ENCODE measurements at places on chromosomes 7 and 10.

DNA sequence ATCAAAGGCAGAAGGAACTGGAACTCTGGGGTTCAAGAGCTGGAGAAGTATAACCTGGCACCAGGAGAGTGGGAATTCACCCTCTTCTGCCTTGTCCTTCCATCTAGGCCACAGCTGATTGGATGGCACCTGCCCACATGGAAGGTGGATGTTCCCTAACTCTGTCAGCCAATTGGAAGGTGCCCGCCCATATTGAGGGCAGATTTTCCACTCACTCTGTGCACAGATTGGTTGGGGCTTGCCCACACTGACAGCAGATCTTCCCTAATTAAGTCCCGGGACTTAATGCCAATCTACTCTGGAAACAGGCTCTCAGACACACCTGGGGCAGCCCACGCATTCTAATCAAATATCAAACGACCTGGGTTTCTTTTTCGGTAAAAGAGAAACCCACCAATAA, 1142.3 kb upstream of the CELF2 start:
- DNase-seq, result no peak

- DNase-seq, result no peak
Observed at GRCh38 chr7:25859412-25860274, 292.4 kb upstream of the NFE2L3 start.

GRCh38 chr7:35866186-35866585, 65.3 kb downstream of the SEPTIN7 start:
- no peak for DNase-seq

- DNase-seq, result no peak
Observed at GRCh38 chr10:124614003-124614659, 130.0 kb downstream of the FAM53B start.

DNA sequence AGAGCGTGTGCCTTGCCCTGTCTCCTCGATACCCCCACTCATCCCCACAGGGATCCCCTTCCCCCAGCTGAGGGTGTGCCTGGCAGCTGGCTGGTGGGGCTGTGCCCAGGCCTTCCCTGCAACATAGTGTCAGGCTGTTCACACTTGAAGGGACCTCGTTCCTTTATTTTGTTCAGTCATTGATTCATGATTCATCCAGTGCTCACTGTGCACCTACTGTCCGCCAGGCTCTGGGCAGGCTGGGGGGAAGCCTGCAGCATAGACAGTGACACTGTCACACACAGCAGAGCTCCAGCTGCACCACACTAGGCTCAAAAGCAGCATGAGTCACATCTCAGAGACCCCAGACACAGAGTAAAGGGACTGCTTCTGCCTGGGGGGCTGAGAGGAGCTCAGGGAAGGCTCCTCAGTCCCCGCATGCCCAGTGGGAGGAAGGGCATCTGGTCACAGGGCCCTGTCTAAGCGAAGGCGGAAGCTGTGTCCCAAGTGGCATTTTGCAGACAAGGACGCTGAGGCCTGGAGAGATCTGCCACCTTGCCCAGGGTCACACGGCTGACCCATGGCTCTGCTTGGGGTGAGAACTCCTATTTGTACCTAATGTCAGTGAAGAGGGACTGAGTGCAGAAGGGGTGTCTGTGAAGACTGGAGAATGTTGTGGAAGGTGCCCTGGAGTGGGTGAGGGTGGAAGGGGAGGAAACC, 27.9 kb downstream of the CDH23 start:
- DNase-seq, result no peak

GRCh38 chr10:241451-241850, 106.2 kb downstream of the ZMYND11 start:
- DNase-seq, result no peak

DNA sequence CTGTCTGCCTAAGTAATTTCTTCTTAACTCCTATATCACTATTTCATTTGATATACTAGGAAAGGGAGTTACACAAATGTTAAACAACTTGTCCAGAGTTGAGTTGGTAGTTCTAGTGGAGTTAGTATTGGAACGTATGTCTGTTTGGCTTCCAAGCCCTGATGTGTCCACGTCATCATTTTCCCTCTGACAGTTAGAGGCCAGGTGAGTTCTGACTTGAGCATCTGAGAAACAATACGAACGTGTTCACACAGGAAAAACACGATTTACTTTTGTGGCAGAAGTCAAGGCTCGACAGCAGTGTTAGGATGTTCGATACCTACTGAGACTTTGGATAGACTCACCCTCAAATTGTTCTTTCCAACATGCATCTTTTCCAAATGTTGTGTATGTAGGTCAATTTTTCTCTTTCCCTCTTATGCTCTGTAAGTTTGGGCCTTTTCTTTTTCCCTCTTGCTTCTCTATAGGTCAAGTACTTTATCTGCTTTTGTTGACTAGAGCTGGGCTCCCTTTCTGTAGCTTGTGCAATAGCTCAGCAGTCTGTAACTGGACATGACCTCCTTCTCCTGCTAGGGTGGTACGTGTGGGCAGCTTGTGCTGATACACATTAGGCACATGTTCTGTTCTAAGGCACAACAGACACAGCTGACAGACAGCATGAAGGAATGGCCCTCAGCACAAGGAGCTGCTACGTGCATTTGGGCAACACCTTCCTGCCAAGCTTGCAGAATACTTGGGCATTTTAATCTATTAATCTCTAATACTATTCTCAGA, 222.9 kb downstream of the PTEN start:
- no peak for DNase-seq
